ENCODE measurements at places on chromosomes 7 and 10. TPM values are rescaled to one million over a fixed set of nuclear protein-coding genes. Genes with fewer than 3 reads are reported as not detected.
A peak's percentile ranks its signal among the peaks of the same experiment; 100 is the strongest.

- no peaks in the 10 kb centered on the region for H3K27me3 ChIP-seq
- peak overlapping the region; percentile 38 for H3K4me3 ChIP-seq
- H3K4me1 ChIP-seq, result peaks cover 55% of the 10 kb centered on the region
- H3K27ac ChIP-seq, result no peak overlapping the region
Observed at GRCh38 chr10:122176232-122177213, 94.6 kb upstream of the BTBD16 start.

DNA sequence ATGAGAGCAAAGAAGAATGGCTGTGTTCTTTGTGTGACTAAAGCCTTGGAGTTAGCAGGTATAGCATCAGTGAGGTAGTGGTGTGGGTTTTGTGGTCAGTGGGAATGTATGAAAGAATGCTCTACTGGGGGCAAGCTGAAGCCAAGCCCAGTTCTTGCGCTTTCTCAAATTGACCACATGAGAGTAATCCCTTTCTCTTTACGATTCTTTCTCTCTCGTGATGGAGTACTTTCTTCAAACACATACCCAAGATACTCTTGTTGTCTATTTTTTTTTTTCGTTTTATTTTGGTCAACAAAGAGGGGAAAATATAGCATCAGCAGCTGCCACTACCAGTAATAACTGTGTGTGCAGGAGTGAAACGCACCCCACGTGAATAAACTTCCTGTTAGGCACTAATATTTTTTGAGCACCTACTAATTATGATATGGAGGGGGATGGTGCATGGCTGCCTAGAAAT, 8.4 kb upstream of the PANK1 start:
- no peaks in the 10 kb centered on the region for H3K4me1 ChIP-seq
- no peaks in the 10 kb centered on the region for H3K36me3 ChIP-seq
- no peak overlapping the region for H3K4me3 ChIP-seq
- no peak overlapping the region for H3K27ac ChIP-seq
- no peaks in the 10 kb centered on the region for H3K27me3 ChIP-seq
- no peak for DNase-seq

GRCh38 chr7:53218730-53219504, 183.5 kb downstream of the POM121L12 start:
- peak; percentile 31 for DNase-seq
- H3K36me3 ChIP-seq, result peaks cover 8% of the 10 kb centered on the region
- peaks cover 37% of the 10 kb centered on the region for H3K27me3 ChIP-seq

Gene THSD7A
- total RNA-seq, result 5.5 TPM

Gene SEMA3A
- total RNA-seq, result 21.7 TPM

Gene UNCX
- total RNA-seq, result 2.4 TPM

GRCh38 chr7:63998549-63998948, at the start of gene ZNF722:
Gene ZNF722 (plus strand): TSS chr7:63998849. CDS start chr7:63998962, 113 bp downstream.
- no peak within 1 kb of the TSS for H3K27ac ChIP-seq
- H3K4me3 ChIP-seq, result no peak within 1 kb of the TSS
- peaks cover 8% of the 10 kb centered on the region for H3K36me3 ChIP-seq
- H3K4me1 ChIP-seq, result no peaks in the 10 kb centered on the region

- H3K36me3 ChIP-seq, result no peaks in the 10 kb centered on the region
- peaks cover 3% of the 10 kb centered on the region for H3K4me1 ChIP-seq
- H3K27ac ChIP-seq, result no peak overlapping the region
- H3K27me3 ChIP-seq, result no peaks in the 10 kb centered on the region
- no peak for DNase-seq
Observed at GRCh38 chr7:101635484-101635883, 6.4 kb upstream of the MYL10 start.

Gene ATG9B
- total RNA-seq, result 8.0 TPM

Gene UPK3B
- not detected for total RNA-seq

GRCh38 chr7:117216010-117216409, 106.8 kb downstream of the WNT2 start:
- no peak for DNase-seq
- H3K27me3 ChIP-seq, result no peaks in the 10 kb centered on the region
- H3K4me1 ChIP-seq, result no peaks in the 10 kb centered on the region
- no peak overlapping the region for H3K4me3 ChIP-seq
- peaks cover 9% of the 10 kb centered on the region for H3K36me3 ChIP-seq

DNA sequence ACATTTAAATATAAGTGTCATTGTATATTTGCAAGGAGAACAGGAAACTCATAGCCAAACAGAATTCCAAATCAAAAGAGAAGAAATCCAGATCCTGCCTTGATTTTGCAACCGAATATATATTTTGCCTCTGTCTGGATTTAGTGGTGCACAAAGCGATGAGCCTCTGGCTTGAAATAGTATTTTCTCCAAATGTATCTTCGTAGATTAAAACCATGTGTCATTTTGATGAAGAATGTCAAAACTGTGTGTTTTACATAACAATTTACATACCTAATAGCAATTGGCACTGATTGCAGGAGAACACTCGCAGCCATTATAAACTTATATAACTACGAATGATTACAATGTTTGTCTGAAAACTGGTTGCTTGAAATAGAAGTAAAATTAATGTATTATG, 156.4 kb downstream of the ARID5B start:
- peaks cover 23% of the 10 kb centered on the region for H3K36me3 ChIP-seq
- no peak overlapping the region for H3K4me3 ChIP-seq
- DNase-seq, result no peak
- H3K27ac ChIP-seq, result no peak overlapping the region

Gene GPER1
- 0.91 TPM for total RNA-seq

DNA sequence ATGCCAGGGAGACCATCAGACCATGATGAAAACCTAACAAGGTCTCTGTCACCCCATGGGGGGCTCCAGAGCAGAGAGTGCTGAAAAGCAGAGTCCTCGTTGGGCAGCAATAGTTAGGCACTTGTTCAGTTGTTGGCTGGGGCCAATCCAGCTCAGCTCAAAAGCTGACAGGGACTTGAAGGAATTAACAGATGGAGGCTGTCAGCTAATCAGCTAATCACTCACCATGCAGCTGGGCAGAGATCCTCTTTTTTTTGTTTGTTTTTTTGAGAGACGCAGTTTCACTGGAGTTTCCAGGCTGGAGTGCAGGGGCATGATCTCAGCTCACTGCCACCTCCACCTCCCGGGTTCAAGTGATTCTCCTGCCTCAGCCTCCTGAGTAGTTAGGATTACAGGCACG, 18.1 kb downstream of the CEP55 start:
- no peaks in the 10 kb centered on the region for H3K27me3 ChIP-seq
- no peak overlapping the region for H3K27ac ChIP-seq
- H3K36me3 ChIP-seq, result peaks cover 24% of the 10 kb centered on the region
- H3K4me3 ChIP-seq, result no peak overlapping the region
- H3K4me1 ChIP-seq, result no peaks in the 10 kb centered on the region
- DNase-seq, result no peak

DNA sequence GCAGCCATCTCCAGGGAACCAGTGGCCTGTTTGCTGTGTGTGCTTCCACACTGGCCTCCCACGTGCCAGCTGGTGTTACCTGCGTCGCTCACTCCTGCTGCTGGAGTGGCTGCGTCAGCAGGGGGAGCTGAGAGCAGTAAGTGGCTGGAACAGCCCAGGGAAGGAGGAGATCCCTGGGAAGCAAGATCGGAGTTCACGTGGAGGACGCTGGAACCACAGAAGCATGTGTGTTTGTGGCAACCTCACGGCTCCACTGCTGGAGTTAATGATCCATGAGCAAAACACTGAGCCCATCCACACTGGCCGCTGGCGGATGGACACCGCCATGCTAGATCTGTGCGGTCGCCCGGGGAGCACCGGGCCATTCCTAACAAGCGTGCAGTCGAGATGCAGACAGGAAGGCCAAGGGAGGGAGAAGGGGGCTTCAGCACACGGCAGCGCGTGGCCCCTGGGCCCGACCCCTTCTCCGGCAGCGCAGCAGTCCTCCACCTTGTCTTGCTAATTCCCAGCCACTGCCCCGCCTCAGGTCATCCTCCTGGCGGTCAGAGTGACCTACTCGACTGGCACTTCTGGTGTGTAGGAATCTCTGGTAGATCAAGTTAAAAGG, 68.5 kb upstream of the EEPD1 start:
- H3K4me3 ChIP-seq, result no peak overlapping the region

Gene AMPH
- 32.4 TPM for total RNA-seq

DNA sequence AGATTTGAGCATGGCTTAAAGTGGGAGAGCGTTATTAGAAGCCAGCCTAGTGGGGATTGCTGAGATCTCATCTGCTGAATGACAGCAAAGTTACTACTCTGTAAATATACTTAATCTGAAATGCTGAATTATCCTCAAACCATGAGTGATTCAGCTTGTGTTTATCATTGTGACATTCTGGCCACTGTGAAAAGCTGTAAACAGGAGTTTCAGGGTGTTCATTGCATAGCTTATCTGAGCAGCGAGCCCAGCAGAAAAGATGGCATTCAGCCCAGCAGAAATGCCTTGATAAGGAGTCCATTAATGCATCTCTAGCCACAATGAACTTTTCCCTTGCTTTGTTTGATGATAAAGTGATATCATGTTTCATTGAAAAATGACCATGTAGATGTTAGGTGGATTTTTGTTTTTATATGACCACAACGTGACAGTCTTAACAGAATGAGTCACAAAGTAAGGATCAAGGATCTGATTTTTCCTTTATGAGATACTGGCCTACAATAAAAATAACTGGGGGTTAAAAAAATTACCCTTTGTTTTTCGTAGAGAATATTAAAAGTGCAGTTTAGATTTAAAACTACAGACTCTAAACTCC, 7.8 kb downstream of the TES start:
- H3K27me3 ChIP-seq, result peaks cover 6% of the 10 kb centered on the region
- no peaks in the 10 kb centered on the region for H3K36me3 ChIP-seq
- no peak overlapping the region for H3K27ac ChIP-seq
- DNase-seq, result no peak
- no peak overlapping the region for H3K4me3 ChIP-seq

- H3K4me1 ChIP-seq, result peaks cover 30% of the 10 kb centered on the region
- H3K36me3 ChIP-seq, result no peaks in the 10 kb centered on the region
- no peak overlapping the region for H3K27ac ChIP-seq
Observed at GRCh38 chr7:46210467-46210866, 289.4 kb upstream of the IGFBP3 start.

GRCh38 chr10:121927318-121927840, 452 bp downstream of the ATE1 start:
- DNase-seq, result no peak
- peak overlapping the region; percentile 27 for H3K27ac ChIP-seq
- H3K4me3 ChIP-seq, result peak overlapping the region; percentile 94
- no peaks in the 10 kb centered on the region for H3K27me3 ChIP-seq

Gene NEUROG3
- 0.43 TPM for total RNA-seq

GRCh38 chr10:33134011-33134751, 176.2 kb upstream of the ITGB1 start:
- H3K36me3 ChIP-seq, result no peaks in the 10 kb centered on the region
- no peak for DNase-seq
- peaks cover 7% of the 10 kb centered on the region for H3K4me1 ChIP-seq
- no peak overlapping the region for H3K4me3 ChIP-seq
- no peaks in the 10 kb centered on the region for H3K27me3 ChIP-seq

DNA sequence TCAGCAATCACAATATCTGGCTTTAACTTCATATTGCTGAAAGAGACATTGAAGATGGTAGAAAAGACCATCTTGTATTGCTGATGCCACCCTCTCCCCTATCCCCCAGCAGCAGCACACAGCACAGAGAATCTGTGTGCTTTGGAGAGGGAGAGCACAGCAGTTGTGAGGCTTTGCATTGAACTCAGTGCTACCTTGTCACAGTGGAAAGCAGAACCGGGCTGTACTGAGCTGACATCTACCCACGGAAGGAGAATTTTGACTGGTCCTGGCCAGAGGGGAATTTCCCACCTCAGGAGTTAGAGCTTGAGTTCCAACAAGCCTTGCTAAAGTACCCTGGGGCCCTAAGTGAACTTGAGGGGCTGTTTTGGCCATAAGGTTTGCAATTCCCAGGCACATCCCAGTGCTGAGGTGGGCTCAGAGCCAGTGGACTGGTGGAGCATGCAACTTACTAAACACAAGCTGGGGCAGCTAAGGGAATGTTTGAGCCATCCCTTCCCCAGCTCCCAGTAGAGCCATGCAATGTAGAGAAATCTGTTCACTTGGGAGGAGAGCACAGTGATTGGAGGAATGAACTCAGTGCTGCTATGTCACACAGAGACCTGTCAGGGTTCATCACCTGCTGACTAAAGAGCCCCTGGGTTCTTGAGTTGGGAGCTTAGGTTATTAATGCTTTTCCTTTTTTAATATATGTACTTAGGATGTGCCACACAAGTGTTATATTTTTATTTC, 62.1 kb downstream of the OR13A1 start:
- H3K27me3 ChIP-seq, result peaks cover 5% of the 10 kb centered on the region
- DNase-seq, result no peak
- no peaks in the 10 kb centered on the region for H3K36me3 ChIP-seq
- peaks cover 10% of the 10 kb centered on the region for H3K4me1 ChIP-seq
- H3K27ac ChIP-seq, result no peak overlapping the region
- H3K4me3 ChIP-seq, result no peak overlapping the region

GRCh38 chr10:29635711-29636144, 957 bp upstream of the SVIL start:
- no peaks in the 10 kb centered on the region for H3K27me3 ChIP-seq
- H3K4me3 ChIP-seq, result peak overlapping the region; percentile 31
- peaks cover 14% of the 10 kb centered on the region for H3K36me3 ChIP-seq

GRCh38 chr10:114347791-114348190, 56.5 kb downstream of the AFAP1L2 start:
- H3K27me3 ChIP-seq, result no peaks in the 10 kb centered on the region
- DNase-seq, result no peak
- H3K4me3 ChIP-seq, result no peak overlapping the region
- peaks cover 2% of the 10 kb centered on the region for H3K36me3 ChIP-seq
- no peak overlapping the region for H3K27ac ChIP-seq

- peaks cover 37% of the 10 kb centered on the region for H3K4me1 ChIP-seq
- no peak overlapping the region for H3K27ac ChIP-seq
- H3K27me3 ChIP-seq, result no peaks in the 10 kb centered on the region
- no peak overlapping the region for H3K4me3 ChIP-seq
- no peak for DNase-seq
Observed at GRCh38 chr10:127145173-127145572, 51.2 kb downstream of the INSYN2A start.

DNA sequence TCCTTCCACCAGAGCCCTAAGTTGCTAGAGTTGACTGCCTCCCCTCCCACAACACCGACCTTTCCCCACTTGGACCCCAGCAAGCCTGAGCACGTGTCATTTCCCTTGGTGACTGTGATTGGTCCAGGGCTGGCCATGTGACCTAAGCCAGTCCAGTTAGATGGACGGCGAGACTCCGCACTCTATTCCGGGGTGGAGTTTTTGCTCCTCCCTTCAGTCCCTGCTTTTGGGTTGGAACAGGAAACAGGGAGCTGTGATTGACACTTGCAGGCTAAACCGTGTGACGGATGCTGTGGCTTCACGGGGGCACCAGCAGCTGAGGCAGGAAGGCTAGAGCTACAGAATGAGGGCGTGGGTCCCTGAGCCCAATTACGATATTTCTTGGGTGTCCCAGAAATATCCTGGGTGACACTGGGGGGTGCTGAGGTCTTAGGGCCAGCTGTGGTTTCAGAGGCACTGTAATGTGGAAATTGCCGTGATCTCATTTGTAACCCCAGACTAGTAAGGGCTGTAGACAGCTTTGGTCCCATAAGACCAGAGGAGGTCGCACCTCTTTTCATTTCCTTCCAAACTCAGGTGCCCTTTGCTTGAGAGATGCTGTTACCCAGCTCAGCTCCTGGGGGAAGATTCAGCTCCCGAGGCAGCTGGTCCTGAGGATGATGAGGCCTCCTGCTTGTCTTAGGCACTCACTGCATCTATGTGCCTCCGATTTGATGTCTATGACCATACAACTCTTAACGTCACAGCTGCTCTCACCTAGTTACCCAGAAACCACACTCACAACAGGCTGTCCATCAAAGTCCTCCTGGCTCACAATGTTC, 102.7 kb upstream of the NPTX2 start:
- H3K36me3 ChIP-seq, result no peaks in the 10 kb centered on the region
- no peak overlapping the region for H3K4me3 ChIP-seq
- H3K27ac ChIP-seq, result no peak overlapping the region
- H3K4me1 ChIP-seq, result no peaks in the 10 kb centered on the region
- no peak for DNase-seq

- no peak overlapping the region for H3K4me3 ChIP-seq
- no peak for DNase-seq
- no peaks in the 10 kb centered on the region for H3K4me1 ChIP-seq
- peaks cover 59% of the 10 kb centered on the region for H3K27me3 ChIP-seq
Observed at GRCh38 chr7:25882151-25882773, 269.7 kb upstream of the NFE2L3 start.
